ENCODE measurements at places on chromosomes 1 and 21. TPM values are rescaled to one million over a fixed set of nuclear protein-coding genes. Genes with fewer than 3 reads are reported as not detected.

The S100A3 gene
- total RNA-seq = not detected

The CASQ2 gene
- total RNA-seq = not detected

The TRIM45 gene
- 0.44 TPM for total RNA-seq

The C1QB gene
- not detected for total RNA-seq
